ENCODE measurements at places on chromosomes 4 and X. TPM values are rescaled to one million over a fixed set of nuclear protein-coding genes. Genes with fewer than 3 reads are reported as not detected.

GRCh38 chr4:92186239-92186638 lies 117.5 kb upstream of the GRID2 start:
- H3K27ac ChIP-seq = no peak overlapping the region
- no peak for DNase-seq
- no peaks in the 10 kb centered on the region for H3K27me3 ChIP-seq
- no peaks in the 10 kb centered on the region for H3K4me1 ChIP-seq

DNA sequence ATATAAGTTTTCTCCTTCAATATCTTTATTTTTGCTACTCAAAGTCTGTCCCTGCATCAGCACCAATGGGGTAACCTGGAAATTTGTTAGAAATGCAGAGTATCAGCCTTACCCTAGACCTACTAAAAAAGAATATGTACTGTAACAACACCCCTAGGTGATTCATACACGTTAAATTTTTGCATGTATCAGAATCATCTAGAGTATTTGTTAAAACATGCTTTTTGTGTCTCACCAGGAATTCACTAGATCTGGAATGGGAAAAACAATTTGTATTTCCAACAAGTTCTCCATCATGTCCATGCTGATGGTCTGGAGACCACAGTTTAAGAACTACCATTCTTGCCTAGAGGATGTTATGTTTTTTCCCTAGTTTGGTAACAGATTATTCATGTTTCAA lies 196.0 kb upstream of the EDNRA start:
- no peaks in the 10 kb centered on the region for H3K27me3 ChIP-seq
- H3K4me1 ChIP-seq = no peaks in the 10 kb centered on the region
- no peak overlapping the region for H3K27ac ChIP-seq
- no peaks in the 10 kb centered on the region for H3K36me3 ChIP-seq

The HELT gene
- polyA plus RNA-seq = not detected

DNA sequence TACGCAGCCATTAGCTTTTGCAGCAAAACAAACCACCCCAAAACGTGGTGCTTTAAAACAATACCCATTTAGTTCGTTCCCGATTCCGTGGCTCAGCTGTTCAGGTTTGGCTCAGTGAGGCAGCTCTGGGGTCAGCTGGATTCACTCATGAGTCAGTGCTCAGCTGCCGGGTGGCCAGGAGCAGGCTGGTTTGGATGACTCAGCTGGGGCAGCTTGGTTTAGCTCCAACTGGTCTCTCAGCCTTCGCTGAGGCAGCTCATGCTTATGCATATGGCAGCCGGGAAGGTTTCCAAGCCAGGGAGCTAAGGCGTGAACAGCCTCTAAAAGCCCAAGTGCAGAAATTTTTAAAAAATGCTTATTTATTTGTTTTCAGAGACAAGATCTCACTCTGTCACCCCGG lies 13.3 kb upstream of the CD99 start:
- no peak overlapping the region for H3K27ac ChIP-seq
- no peaks in the 10 kb centered on the region for H3K4me1 ChIP-seq
- peaks cover 2% of the 10 kb centered on the region for H3K27me3 ChIP-seq
- H3K4me3 ChIP-seq = no peak overlapping the region

The PNCK gene
- polyA plus RNA-seq = not detected

- H3K27me3 ChIP-seq = peaks cover 2% of the 10 kb centered on the region
- DNase-seq = peak; percentile 36
- peak overlapping the region; percentile 73 for H3K4me3 ChIP-seq
- peaks cover 5% of the 10 kb centered on the region for H3K4me1 ChIP-seq
Observed at GRCh38 chrX:41265615-41266014, 68.3 kb upstream of the DDX3X start.

DNA sequence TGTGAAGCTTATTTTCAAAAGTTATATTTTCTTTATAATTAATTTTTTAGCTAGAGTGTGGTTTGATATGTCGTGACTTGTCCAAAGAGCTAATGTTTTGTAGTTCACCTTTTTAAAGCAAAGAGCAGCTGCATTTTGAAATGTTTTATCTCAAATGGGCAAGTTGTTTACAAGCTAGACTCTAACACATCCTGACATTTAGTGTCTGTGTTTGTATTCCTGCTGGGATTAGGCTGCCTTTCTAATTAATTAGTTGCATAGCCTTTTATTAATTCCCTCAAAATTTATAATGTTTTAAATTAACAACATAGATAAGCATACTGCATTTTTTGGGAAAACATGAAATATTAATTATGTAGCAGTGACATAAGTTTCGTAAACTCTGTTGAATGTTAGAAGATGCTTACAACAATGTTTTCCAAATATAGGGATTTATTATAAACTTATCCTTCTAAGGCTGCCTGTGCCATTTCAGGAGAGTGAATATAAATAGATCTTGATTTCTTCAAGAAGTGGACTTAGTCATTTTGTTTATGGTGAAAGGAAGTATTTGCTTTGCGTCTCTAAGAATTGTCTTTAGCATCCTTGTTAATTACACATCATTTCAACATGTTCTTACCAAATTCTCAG lies 37.7 kb upstream of the NUDT6 start:
- no peak overlapping the region for H3K27ac ChIP-seq
- no peaks in the 10 kb centered on the region for H3K27me3 ChIP-seq
- peaks cover 10% of the 10 kb centered on the region for H3K36me3 ChIP-seq

DNA sequence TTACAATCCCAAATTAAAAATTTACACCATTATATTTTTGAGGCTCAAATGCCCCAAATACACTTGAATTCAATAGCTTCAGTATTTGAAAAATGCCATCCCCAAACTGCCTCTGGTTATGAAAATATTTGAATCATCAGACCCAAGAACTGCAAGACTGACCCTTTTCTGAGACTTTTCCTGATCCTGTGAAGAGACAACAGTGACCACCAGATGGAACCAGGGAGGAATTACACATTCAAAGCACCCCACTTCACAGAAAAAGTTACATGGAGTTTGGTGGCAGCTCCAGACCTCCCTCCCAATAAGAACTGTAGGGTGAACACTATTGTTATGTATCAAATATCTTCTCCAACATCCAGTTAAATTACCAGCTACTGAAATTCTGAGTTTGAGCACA lies 44.0 kb upstream of the SCD5 start:
- no peak for DNase-seq
- no peaks in the 10 kb centered on the region for H3K4me1 ChIP-seq
- peaks cover 58% of the 10 kb centered on the region for H3K36me3 ChIP-seq
- H3K27me3 ChIP-seq = no peaks in the 10 kb centered on the region
- no peak overlapping the region for H3K27ac ChIP-seq
- H3K4me3 ChIP-seq = no peak overlapping the region

All from immature natural killer cell (primary cell).